ENCODE measurements at places on chromosomes 11 and 22.

DNA sequence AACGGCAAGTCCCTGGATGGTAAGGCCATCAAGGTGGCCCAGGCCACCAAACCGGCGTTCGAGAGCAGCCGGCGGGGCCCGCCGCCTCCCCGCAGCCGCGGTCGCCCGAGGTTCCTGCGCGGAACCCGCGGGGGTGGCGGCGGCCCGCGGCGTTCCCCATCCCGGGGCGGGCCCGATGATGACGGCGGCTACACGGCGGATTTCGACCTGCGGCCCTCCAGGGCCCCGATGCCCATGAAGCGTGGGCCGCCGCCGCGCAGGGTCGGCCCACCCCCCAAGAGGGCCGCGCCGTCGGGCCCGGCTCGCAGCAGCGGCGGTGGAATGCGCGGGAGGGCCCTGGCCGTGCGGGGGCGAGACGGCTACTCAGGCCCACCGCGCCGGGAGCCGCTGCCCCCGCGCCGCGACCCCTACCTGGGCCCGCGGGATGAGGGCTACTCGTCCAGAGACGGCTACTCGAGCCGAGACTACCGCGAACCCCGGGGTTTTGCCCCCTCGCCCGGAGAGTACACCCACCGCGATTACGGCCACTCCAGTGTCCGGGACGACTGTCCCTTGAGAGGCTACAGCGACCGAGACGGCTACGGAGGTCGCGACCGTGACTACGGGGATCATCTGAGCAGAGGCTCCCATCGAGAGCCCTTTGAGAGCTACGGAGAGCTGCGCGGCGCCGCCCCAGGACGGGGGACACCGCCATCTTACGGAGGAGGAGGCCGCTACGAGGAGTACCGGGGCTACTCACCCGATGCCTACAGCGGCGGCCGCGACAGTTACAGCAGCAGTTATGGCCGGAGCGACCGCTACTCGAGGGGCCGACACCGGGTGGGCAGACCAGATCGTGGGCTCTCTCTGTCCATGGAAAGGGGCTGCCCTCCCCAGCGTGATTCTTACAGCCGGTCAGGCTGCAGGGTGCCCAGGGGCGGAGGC is 792 bp downstream of the RBMXL2 start:
- H3K4me1 ChIP-seq, result no peaks in the 10 kb centered on the region
- H3K27me3 ChIP-seq, result peaks cover 11% of the 10 kb centered on the region
- no peak overlapping the region for H3K27ac ChIP-seq
- DNase-seq, result no peak
- no peaks in the 10 kb centered on the region for H3K36me3 ChIP-seq

DNA sequence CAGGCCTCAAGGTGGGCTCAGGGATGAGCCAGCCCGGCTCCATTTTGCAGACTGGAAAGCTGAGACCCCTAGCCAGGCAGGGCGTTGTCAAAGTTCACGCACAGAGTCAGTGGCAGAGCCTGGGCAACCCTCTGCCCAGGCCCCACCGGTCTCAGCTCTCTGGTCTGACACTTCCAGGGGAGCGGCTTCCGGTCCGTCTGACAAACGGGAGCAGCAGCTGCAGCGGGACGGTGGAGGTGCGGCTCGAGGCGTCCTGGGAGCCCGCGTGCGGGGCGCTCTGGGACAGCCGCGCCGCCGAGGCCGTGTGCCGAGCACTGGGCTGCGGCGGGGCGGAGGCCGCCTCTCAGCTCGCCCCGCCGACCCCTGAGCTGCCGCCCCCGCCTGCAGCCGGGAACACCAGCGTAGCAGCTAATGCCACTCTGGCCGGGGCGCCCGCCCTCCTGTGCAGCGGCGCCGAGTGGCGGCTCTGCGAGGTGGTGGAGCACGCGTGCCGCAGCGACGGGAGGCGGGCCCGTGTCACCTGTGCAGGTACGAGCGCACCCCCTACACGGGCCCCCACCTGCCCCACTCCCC is 36.0 kb downstream of the CD6 start:
- peak overlapping the region; percentile 26 for H3K4me3 ChIP-seq
- peaks cover 12% of the 10 kb centered on the region for H3K4me1 ChIP-seq
- H3K36me3 ChIP-seq, result no peaks in the 10 kb centered on the region
- peaks cover 32% of the 10 kb centered on the region for H3K27me3 ChIP-seq
- H3K27ac ChIP-seq, result no peak overlapping the region

GRCh38 chr11:109037856-109038780 is 373.2 kb downstream of the DDX10 start:
- no peaks in the 10 kb centered on the region for H3K4me1 ChIP-seq
- no peak for DNase-seq
- no peaks in the 10 kb centered on the region for H3K36me3 ChIP-seq
- no peaks in the 10 kb centered on the region for H3K27me3 ChIP-seq
- H3K4me3 ChIP-seq, result no peak overlapping the region
- no peak overlapping the region for H3K27ac ChIP-seq

GRCh38 chr11:12109591-12110196 is 696 bp upstream of the MICAL2 start:
- peaks cover 30% of the 10 kb centered on the region for H3K4me1 ChIP-seq
- H3K36me3 ChIP-seq, result no peaks in the 10 kb centered on the region
- H3K4me3 ChIP-seq, result peak overlapping the region; percentile 55
- no peak for DNase-seq

GRCh38 chr11:74611369-74611861 is 19.0 kb downstream of the POLD3 start:
- H3K27ac ChIP-seq, result no peak overlapping the region
- H3K36me3 ChIP-seq, result peaks cover 33% of the 10 kb centered on the region
- no peaks in the 10 kb centered on the region for H3K27me3 ChIP-seq
- H3K4me3 ChIP-seq, result no peak overlapping the region
- no peak for DNase-seq

GRCh38 chr22:50141891-50142363 is 28.6 kb upstream of the PANX2 start:
- no peak overlapping the region for H3K27ac ChIP-seq
- peaks cover 21% of the 10 kb centered on the region for H3K4me1 ChIP-seq
- H3K27me3 ChIP-seq, result no peaks in the 10 kb centered on the region
- no peak overlapping the region for H3K4me3 ChIP-seq

GRCh38 chr11:29006668-29007067 is 898.5 kb downstream of the METTL15 start:
- no peak for DNase-seq
- H3K27ac ChIP-seq, result no peak overlapping the region
- no peak overlapping the region for H3K4me3 ChIP-seq
- H3K4me1 ChIP-seq, result no peaks in the 10 kb centered on the region

DNA sequence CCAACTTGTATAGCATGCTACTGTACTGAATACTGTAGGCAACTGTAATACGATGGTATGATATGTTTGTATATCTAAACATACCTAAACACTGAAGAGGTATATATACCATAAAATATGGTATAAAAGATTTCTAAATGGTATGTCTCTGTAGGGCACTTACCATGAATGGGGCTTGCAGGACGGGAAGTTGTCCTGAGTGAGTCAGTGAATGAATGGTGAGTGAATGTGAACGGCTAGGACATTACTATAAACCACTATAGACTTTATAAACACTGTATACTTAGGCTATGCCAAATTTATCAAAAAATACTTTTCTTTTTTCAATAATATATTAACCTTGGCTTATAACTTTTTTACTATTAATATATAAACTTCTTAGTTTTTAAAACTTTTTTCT is 66.8 kb downstream of the ZC3H12C start:
- no peak overlapping the region for H3K27ac ChIP-seq
- no peak overlapping the region for H3K4me3 ChIP-seq
- H3K27me3 ChIP-seq, result no peaks in the 10 kb centered on the region
- H3K4me1 ChIP-seq, result no peaks in the 10 kb centered on the region

DNA sequence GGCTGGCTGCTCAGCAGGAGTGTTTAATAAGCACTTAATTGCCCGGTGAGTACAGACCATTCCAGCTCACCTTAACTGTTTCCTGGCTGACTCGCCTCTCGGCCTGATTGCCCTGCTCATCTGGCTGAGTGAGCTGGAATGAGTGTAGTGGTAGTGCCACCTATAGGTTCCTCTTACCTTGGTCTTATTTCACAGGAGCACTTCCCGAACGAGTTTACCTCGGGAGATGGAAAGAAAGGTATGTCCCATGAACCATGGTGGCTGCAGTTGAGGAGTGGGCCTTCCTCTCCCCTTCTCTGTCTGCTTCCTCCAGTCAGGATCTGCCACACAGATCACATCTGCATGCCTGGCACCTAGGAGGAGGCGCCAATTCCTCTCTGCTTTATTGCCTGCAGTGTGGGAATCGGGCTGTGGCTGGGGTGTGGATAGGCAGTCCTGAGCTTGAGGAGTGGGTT is 26.7 kb downstream of the UPB1 start:
- H3K27ac ChIP-seq, result no peak overlapping the region
- no peak overlapping the region for H3K4me3 ChIP-seq
- no peaks in the 10 kb centered on the region for H3K36me3 ChIP-seq
- peak; percentile 80 for DNase-seq
- H3K4me1 ChIP-seq, result peaks cover 14% of the 10 kb centered on the region
- H3K27me3 ChIP-seq, result no peaks in the 10 kb centered on the region

DNA sequence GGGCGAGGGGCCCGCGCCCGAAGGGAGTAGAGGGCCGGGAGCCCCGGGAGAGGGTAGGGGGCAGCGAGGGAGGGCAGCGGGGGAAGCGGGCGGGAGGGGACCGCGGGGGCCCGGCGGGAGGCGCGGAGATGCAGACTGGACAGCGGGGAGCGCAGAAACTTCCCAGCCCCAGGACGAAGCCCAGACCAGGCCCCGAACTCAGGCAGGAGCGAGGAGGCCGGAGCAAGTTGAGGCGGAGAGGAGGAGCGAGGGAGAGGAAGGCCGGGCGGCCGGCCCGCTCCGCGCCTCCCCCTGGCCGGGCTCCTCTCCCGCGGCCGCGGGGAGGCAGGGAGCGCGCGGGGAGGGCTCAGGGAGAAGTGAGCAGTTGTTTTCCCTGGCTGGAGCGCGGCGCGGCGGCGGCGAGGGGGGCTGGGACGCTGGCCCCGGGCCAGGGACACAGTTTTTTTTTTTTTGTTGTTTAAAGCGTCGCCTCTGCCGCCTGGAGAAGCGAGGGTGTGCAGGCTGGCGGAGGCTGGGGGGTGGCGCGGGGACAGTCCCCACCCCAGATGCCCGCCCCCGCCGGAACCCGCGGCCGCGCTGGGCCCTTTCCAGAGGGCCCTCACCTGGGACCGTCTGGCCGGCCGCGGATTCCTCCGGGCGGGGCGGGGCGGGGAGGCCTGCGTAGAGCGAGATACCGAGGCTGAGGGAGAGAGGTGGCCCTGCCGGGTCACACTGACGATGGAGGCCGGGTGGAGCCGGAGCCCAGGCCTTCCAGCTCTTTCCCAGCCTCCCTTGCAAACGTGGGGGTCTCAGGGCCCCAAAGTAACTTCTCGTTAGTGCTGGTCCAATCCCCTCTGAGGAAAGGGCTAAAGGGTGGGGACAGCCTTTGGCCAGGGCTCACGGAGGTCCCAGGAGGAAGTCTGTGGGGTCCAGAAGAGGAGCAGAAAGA is at the start of gene LTBP3:
Gene LTBP3 (minus strand): TSS at position 358 of the 928 bp plus-strand sequence. CDS start 400 bp downstream, outside the sequence.
- DNase-seq, result peak; percentile 79
- H3K4me3 ChIP-seq, result peak within 1 kb of the TSS; percentile 57
- H3K36me3 ChIP-seq, result no peaks in the 10 kb centered on the region
- peaks cover 53% of the 10 kb centered on the region for H3K4me1 ChIP-seq

GRCh38 chr22:43109921-43110443 is 568 bp upstream of the BIK start:
- no peaks in the 10 kb centered on the region for H3K36me3 ChIP-seq
- H3K27ac ChIP-seq, result no peak overlapping the region
- peaks cover 86% of the 10 kb centered on the region for H3K27me3 ChIP-seq

DNA sequence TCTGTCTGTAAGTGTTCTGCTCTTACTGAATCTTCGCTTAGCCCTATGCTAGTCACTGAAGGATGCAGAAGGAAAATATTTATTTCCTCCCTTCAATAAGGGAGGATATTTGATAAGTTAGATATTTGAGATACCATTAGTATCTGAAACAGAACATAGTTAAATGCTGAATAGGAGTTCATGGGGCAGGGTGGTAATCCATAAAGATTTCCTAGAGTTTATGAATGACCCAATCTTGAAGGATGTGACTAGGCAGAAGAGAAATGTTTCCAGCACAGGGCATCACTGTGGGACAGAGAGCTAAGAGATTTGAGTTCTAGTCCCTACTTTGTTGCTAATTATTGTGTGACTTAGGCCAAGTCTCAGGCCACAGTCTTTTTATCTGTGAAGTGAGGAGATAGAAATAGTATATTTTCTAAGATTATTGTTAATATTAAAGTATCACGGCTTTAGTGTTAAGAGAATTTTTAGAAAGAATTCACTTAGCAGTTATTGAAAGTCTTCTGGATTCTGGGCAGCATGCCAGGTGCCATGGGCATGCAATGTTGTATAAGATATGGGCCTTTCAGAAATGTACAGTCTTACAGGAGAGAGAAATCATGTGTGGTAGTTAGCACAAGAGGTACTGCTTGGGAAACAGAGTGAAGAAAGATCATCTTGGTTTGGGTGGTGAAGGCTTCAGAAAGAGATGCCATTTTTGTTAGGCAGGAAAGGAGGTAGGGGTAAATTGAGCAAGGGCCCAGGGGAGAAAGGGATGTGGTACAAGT is 24.0 kb downstream of the SWAP70 start:
- H3K4me3 ChIP-seq, result no peak overlapping the region
- no peak for DNase-seq
- no peaks in the 10 kb centered on the region for H3K27me3 ChIP-seq
- H3K36me3 ChIP-seq, result no peaks in the 10 kb centered on the region
- H3K27ac ChIP-seq, result no peak overlapping the region

DNA sequence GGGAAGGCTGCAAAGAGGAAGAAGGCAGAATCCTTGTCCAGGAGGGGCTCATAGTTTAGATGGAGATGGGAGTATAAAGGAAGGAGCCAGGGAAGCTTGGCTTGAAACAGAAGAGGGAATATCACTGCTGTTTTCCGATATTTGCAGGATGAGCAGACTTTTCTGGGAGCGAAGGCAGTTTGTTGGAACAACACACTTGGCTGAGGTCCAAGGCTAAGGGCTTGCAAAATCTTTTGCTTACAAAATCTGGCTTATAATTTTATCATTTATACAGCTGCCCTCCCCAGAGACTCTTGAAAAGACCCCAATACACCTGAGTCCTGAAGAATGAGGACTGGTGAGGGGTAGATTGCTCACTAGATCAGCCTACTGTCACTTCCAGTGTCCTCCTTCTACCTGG is 174.8 kb downstream of the NELL1 start:
- H3K4me1 ChIP-seq, result no peaks in the 10 kb centered on the region
- no peak overlapping the region for H3K27ac ChIP-seq
- no peak for DNase-seq
- H3K27me3 ChIP-seq, result no peaks in the 10 kb centered on the region

- H3K4me1 ChIP-seq, result peaks cover 16% of the 10 kb centered on the region
- no peaks in the 10 kb centered on the region for H3K27me3 ChIP-seq
- no peaks in the 10 kb centered on the region for H3K36me3 ChIP-seq
- H3K4me3 ChIP-seq, result peak overlapping the region; percentile 1
- no peak for DNase-seq
Observed at GRCh38 chr11:66958956-66959274, 732 bp upstream of the PC start.

DNA sequence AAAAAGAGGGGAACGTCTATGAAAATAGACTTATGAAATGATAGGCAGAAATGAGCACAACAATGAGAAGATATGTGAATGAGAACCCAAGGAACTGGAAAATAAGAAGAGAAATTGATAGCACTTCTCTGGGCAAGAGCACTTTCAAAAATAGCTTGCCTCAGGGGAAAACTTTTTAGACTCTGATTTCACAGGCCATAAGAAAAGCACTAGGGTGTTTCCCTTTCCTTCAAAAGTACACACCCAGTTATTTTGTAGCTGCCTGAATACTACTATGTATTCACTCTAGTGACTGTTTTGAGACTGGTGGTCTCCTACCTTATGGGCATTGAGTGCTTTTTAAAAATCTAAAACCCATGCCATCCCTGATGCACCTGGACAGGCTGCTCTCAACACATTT is 172.3 kb upstream of the SOX6 start:
- DNase-seq, result no peak
- H3K36me3 ChIP-seq, result no peaks in the 10 kb centered on the region
- H3K4me1 ChIP-seq, result no peaks in the 10 kb centered on the region
- H3K27ac ChIP-seq, result no peak overlapping the region

All from large intestine (tissue), 12 donors.